Activated CD8-positive, alpha-beta memory T cell treated with anti-CD3 and anti-CD28 coated beads for 1 hour (primary cell): ENCODE measurements at places on chromosomes 3 and 15.
A peak's percentile ranks its signal among the peaks of the same experiment; 100 is the strongest.

DNA sequence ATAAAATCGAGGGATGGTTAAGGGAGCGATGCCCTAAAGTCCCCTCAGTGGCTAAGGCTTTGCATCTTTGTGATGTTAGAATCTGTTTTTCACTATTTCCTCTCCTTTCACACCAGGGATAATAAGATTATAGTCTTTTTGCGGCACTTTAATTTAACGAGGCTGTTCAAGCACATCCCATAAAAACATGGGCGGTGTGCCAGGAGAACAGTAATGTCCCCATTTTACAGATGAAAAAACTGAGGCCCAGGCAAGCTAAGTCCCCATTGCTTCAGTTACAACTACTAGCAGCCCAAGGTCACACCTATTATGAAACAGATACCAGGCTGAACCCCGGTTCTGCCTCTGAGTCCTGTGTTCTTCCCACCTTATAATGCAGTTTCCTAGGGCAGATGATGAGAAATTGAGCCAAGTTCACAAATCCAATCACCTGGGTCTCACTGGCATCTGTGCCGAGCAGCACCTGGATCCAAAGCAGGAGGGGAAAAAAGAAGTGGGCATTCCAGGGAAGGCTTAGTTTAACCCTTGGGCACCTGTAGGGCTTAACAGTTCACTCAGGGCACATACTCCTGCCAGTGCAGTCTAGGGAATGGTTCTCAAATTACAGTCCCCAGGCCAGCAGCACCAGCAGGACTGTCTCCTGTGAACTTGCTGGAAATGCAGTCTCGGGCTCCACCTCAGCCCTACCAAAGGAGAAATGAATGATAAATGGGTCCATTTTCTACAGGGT, 169.3 kb downstream of the RAB11A start:
- no peak for DNase-seq

DNA sequence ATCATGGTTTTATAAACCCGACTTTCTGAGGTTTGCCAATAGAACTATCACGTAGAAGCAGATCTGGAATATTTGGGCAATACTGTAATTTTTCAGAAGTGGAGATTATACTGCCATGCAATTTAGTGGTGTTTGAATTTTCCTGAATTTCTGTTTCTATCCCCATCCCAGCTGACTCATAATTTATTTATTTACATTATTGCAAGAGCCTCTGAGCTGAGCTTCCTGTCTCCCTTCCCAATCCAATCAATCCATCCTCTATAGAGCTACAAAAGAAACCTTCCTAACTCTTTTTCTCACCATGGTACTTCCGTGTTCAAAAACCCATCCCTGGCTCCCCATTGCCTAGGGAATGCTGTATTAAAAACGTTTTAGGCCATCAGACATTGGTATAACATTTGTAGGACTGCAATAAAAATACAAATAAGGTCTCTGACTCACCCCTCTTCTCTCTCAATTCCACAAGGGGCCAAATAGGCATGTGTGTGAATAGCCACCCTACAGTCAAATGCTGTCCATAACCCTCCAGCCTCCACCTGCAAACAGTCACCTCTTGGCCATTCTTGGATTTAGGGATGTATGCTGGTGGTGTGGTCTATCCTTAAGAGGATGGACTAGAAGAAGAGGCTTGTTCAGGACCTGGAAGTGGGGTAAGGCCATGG, 190.7 kb downstream of the CD47 start:
- no peak for DNase-seq

DNA sequence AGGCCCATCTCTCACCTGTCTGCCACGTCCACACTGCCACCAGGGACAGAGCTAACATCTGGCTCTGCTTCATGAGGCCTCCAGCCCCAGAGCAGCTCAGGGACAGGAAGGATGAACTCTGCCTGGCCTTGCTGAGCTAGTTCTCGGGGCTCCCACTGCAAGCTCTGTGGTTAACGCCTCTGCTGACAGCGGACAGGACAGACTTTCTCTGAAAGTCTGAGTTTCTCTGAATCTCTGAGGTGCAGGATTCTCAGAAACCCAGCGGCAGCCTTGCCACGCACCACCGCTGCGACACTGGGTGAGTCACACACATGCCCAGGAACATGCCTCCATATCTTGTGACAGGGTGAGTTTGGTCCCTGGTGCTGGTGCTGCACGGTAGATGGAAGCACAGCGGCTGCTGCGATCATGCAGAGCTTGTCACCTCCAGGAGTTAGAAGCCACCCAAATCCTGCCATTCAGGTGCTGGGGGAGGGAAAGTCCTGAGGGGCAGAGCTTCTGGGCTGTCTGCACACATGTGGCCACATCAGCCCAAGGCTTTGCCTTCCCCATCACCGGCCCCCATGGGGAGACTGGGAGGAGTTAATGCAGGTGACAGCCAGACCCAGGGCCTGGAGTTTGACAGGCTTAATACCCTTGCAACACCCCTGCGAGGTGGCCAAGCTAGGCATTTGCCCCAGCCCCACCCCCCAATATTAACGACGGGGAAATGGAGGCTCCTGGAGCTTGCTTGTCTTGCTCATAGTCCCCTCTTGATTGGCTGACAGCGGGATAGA, 267.0 kb downstream of the PLCL2 start:
- DNase-seq = peak; percentile 55

GRCh38 chr3:127822682-127823425, 539 bp upstream of the MGLL start:
- DNase-seq = no peak

- no peak for DNase-seq
Measured at GRCh38 chr3:153130312-153130977, 31.6 kb upstream of the RAP2B start.

GRCh38 chr3:66472313-66473134, 28.3 kb downstream of the LRIG1 start:
- no peak for DNase-seq

DNA sequence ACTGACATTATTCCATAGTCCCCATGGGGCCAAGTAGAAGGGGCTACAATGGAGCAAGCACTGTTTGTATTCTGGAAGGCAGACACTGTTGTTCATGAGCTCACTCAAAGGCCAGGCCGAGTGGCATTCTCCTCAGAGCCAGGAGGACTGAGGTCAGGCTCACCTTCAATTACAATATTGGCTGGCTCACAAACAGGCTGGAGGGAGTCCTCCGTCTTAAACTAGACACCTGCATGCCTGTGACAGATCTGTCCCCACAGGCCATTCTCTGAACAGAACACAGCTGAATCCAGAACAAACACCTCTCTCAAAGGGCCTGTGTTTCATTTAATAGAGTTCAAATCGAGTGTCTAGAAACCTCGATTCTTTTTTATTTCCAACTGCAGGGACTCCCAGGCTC, 347.4 kb upstream of the PPP2R3A start:
- no peak for DNase-seq

DNA sequence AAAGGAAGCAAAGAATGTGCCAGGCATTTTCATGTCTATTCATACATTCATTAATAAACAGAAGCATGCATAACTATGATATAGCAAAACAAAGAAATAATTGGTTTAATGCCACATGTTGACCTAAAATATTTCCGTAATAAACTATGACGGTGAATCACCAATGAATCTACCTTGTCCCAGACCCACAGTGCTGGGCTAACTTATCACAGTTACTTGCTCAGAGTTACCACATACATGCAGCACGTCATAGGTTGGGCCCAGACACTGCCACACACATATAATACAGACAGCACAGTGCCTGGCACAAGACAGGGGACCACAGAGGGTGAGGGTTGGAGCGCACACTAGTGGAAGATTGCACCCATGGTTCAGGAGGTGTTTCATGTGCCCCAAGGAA, 86.9 kb downstream of the ATP1B3 start:
- no peak for DNase-seq

DNA sequence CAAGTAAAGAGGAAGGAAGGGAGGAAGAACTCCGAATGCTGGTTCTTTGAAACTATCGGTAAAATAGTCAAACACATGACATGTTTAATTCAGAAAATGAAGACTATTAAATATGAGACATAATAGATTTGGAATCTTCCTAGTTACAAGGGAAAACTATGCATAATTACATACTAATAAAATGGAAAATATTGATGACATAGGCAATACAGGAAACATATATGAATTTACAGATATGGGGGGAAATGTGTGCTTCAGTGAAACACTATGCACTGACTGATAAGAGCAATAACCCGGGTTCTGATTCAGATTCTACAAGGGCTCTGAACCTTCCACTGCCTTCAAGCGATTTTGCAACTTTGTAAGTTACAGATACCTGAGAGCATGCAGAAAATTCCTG, 185.9 kb downstream of the PDE8A start:
- DNase-seq = no peak

GRCh38 chr3:46923559-46924350, 46.2 kb downstream of the PTH1R start:
- peak; percentile 21 for DNase-seq

GRCh38 chr3:71936681-71937080, 151.7 kb upstream of the PROK2 start:
- DNase-seq = no peak

DNA sequence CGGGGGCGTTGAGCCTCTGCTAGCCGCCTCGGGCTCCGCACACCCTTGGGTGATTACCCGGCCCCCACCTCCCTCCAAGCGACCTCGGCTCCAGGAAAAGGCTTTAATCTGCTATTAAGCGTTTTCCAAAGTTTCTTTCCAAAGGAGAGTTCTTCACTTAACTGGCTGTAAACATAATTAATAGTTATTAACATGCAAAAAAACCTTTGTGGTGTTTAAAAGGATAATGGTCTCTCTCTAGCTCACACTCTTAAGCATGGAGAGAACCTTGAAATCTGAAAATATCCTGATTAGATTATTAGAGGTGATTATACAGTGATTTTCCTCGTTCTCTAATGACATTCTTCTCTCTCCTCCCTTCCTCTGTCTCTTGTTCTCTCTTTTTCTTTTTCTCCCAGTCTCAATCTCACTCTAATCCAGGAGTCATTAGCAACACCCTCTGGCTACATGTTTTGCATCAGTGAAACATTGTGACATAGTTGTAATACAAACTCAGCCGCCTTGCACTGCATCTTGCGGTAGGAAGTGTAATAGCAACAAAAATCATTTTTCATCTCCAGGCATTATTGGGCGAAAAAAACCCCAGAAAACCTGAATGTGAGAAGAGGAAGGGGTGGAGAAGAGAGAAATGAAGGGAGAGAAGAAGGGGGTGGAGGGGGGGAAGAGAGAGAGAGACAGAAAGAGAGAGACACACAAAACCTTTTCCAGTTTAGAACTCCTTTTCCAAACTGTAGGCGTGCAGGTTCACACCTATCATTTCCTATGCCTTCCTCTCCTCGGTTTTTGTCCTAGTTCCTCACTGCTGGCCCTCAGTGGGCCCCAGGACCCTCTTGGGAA, 24.4 kb downstream of the NR2F2 start:
- DNase-seq = no peak

DNA sequence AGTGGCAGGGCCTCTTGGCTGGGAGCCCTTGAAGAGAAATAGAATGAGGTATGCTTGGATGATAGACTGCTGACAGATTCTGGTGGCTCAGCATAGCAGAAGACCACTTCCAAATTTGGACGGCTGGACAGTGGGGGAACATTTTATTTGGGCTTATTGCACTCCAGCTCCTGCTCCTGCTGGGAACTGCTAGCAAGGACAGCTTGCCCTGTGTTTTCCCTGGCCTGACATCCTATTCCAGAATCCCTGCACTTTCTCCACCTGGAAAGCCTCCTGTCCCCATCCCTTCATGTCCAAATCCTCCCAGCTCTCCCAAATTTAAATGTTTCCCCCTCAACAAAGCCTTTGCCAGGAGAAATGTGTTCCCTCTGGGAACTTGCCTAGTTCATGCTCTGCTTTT, 9.8 kb upstream of the COLQ start:
- no peak for DNase-seq

DNA sequence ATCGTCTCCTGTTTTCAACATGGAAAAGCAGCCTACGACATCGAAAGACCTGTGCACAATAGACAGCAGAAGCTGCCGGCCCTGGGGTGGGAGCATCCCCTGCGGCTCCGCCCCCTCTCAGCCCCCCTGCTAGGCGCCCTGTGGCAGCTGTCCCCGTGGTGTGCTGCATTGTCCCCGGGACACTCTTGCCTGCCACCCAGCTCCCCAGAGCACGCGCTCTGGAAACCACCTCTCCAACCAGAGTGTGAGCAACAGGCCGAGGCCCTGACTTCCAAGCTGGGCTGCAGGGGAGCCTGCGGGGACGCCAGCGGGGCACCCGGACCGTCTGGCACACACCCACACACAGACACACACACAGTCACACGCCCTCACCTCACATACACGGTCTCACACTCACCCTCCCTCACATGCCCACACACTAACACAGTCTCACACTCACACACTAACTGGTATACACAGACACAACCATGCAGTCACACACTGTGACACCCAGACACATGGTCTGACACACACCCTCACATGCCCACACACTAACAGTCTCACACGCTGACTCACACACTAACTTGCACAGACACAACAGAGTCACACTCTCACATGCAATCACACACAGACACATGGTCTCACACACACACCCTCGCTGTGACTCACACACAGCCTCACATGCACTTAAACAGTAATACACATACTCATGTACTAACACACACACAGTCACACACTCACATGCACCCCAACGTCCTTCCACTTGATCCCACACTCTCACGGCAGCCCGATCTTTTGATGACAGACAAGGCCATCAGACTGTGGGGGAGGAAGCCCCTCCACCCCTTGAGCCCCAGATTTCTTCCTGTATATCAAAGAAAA, 94.7 kb downstream of the OCA2 start:
- DNase-seq = no peak

DNA sequence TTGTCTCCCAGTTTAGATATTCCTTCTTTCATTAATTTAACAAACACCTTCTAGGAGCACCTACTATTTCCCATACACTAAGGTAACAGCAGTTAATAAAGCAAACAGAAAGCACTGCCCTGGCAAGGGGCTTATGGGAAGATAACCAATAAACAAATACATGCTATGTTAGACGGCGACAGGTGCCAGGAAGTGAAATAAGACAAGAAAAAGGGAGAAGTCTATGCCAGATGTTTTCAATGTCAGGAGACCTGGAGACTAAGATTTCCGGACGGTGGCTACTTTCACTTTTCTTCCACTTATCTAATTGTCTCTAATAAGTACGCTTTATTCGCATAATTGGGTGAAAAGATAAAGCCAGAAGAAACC, 32.5 kb upstream of the ZNF445 start:
- no peak for DNase-seq

DNA sequence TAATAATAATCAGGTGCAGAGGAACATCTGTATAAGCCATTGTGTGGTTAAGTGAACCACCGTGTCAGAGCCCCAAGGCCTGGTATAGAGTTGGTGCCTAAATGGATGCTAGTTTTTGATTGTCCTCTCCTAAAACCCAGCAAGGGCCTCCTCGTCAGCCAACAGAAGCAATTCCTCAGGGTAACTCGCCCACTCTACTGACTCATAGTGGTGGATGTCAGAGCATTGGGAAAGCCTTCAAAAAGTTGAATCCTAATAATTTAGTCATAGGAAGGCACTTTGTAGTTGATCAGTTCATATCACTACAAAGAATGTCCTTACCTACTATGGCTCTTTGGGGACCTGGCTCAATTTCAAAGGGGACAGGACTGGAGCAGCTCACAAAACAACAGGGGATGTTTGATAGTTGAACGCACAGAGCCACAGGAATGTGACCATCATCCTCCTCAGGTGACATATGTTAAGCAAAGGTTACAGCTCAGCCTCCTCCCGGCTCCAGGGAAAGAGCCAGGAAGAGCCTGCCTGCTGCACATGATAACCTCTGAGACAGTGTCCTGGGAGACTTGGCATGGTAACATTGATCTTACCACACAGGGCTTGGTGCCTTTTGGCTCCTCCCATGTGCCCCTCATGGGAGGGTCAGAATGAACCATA, 338.7 kb downstream of the CLSTN2 start:
- DNase-seq = no peak

GRCh38 chr3:99548674-99549073, 89.7 kb upstream of the COL8A1 start:
- DNase-seq = no peak

- no peak for DNase-seq
Measured at GRCh38 chr3:81249540-81250029, 511.9 kb downstream of the GBE1 start.
